HCEC 1CT (cell line): ENCODE measurements at places on chromosomes 11 and 22.

DNA sequence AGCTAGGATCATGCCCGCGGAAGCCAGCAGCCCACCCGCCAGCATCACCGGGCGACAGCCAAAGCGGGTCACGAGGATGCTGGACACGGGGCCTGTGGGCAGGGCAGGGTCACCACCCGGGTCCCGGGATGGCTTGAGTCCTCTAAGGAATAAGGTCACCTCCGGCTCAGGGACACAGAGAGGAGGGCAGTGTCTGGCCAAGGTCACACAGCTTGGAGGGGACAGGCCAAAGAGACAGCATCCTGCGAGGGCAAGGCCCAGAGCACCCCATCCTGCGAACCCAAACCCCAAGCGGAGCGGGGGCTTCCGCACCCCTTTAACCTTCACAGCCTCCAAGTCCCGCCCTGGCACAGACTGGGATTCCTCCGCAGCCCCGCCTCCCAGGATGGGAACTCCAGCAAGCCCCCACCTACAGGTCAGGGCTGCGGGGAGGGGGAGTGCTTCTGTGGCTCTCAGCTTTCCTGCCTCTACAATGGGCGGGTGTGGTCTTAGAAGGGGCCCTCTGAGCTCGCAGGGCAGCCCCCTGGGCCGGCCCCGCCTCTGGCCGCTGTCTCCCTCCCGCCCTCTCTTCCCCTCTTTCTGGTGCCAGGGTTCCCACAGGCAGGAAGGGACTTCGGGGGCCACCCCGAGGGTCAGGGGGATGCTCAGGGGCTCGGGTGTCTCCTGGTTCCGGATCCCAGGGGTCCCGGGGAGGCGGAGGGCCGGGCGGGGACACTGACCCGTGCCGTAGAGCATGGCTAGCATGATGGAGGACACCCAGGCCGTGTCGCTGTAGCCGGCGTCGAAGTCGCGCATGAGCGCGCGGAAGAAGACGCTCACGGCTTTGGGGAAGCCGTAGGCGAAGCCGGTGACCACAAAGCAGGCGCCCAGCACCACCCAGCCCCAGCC is 1.8 kb downstream of the SLC16A8 start:
- no peak for DNase-seq

- no peak for DNase-seq
These were observed 18.2 kb upstream of the WDR74 start for GRCh38 chr11:62857541-62857982.

GRCh38 chr11:48008951-48009270 is 28.6 kb downstream of the PTPRJ start:
- DNase-seq = no peak

DNA sequence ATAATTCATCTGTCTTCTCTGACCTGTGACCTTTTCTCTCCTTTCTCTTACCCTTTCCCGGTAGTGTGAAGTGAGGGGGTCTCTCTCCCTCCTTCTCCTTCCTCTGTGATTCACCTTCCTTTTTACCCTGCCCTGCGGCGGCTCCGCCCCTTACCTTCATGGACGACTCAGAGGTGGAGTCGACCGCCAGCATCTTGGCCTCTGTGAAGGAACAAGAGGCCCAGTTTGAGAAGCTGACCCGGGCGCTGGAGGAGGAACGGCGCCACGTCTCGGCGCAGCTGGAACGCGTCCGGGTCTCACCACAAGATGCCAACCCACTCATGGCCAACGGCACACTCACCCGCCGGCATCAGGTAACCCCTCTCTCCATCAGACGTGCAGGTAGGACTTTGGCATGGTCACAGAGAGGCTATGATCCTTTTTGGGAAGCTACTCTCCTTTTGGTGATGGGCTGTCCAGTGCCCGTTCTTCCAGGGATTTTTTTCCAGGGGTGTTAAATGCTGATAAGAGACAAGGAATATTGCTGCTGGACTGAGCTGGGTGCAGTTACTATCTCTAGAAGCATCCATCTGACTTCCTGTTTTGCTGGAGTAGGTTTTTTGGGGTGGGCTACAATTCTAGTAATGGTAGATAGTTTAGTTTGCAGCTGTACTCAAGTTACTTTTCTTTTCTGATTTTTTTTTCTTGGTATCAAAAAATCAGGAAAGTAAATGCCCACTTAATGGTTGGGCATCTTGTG is 29.9 kb downstream of the CTNND1 start:
- no peak for DNase-seq

- DNase-seq = no peak
These were observed 4.9 kb upstream of the SCN3B start for GRCh38 chr11:123659311-123659710.

GRCh38 chr11:65219930-65220213 is 38.1 kb downstream of the CAPN1 start:
- DNase-seq = peak; percentile 18

- DNase-seq = peak; percentile 20
These were observed 2.4 kb upstream of the WNT11 start for GRCh38 chr11:76208438-76209374.

DNA sequence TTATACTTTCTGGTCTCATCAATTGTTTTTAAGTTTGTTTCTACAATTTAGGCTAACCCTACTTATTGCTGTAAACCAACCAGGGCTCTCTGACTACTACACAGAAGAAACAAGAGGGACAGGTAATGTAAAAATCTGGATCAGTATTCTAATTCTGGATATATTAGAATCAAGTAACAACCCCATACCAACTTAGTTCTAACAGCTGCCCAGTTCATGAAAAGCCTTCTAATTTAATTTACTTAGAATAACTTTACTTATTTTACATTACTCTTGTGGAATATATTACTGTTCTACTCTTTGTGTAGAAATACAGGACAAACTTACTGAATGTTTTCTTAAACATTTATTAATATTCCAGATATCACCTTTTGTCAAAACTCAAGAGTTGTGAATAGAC is 45.5 kb upstream of the DBX1 start:
- no peak for DNase-seq

- no peak for DNase-seq
These were observed 1.9 kb downstream of the CEP57 start for GRCh38 chr11:95792200-95792599.

GRCh38 chr11:127925475-127925874 is 661.9 kb downstream of the ETS1 start:
- peak; percentile 76 for DNase-seq

DNA sequence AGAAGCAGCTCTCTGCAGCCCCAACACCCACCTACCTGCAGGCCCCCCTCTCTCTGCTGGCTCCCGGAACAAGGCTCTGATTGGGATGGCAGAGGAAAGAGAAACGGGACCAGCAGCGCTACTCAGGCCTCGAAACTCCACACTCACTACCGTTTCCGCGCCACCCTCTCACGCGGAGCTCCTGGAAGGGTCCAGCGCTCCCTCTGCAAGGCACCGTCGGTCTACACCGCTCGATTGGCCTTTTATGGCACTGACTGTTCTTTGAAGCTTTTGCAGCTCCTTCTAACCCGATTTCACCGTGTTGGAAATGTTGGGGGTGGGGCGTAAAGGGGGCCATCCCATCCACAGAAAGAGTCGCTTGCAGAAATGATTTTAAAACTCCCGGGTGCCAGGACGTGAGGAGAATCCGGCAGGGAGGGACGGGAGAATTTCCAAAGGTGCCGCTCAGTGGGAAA is 323 bp upstream of the PANX1 start:
- no peak for DNase-seq

DNA sequence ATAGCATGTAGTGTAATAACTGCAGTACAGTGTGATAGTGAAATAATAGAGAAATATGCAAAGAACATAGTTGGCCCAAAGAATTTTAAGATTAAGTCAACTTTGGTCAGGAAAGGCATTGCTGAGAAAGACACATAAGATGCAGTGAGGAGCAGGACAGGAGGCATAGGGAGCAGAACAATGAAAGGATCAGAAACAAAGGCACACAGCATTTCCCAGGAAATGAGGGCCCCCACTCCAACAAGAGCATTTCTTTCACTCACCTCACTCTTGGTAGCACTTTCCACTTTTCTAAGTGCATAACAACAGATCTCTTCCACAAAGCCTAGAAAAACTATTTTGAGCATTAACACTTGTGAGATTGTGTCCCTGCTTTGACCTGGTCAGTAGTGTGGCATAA is 238.4 kb upstream of the FAT3 start:
- DNase-seq = no peak

GRCh38 chr11:121741761-121742361 is 289.1 kb upstream of the SORL1-AS1 start:
- no peak for DNase-seq

DNA sequence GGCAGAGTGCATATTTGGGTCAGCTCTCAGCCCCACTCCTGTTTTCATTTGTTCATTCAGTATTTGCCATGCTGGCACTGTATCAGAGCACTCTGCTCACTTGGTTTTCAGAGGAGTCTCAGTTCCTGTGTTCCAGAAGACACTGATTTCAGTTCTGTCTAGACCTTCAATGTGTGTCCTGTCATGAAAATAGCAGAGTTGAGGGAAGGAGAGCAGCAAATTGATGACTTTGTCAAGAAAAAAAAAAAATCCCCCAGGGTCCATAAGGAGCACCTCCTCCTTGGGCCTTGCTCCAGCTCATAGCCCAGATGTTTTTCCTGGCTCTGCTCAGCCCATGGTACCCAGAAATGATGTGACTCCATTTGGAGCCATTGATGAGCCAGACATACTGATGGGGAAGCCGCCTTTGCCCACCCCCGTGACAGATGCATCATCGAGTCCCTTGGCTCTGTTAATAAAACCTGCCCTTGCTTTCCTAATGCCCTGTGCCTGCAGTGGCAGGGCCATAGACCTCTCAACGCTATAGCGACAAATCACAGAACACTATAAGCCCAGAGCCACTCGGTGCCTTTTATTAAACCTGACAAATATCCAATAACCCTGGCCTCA is 107.0 kb downstream of the PKNOX2 start:
- no peak for DNase-seq

DNA sequence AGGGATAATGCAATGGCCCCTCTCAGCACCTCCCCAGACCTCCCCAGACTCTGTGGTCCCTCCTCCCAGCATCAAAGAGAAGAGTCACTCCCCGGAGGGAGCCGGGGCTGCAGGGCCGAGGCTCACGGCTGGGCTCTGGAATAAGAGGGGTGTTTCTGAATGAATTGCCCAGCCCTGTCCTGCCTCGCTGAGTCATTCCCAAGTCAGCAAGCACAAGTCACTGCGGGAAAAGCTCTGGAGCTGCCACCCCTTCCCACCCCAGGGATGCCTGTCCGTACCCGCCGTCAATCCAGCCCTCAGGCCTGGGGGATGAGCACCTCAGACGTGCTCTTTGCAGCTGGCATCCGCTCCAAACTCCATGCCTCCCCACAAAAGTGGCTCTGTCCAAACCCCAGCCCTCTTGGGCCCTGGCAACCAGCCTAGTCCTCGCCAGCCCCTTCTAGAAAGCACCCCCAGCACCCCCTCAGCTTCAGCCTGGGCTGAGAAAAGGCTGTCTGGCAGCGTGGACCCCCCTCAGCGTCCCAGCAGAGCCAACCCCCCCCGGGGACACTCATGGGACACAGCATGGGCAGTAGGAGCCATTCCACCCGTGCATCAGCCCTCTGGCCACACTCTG is 22.7 kb downstream of the CELSR1 start:
- DNase-seq = peak; percentile 36

GRCh38 chr22:38352436-38352835 is 35.2 kb upstream of the CSNK1E start:
- no peak for DNase-seq

GRCh38 chr22:43440104-43440387 is 28.2 kb downstream of the MPPED1 start:
- DNase-seq = no peak

DNA sequence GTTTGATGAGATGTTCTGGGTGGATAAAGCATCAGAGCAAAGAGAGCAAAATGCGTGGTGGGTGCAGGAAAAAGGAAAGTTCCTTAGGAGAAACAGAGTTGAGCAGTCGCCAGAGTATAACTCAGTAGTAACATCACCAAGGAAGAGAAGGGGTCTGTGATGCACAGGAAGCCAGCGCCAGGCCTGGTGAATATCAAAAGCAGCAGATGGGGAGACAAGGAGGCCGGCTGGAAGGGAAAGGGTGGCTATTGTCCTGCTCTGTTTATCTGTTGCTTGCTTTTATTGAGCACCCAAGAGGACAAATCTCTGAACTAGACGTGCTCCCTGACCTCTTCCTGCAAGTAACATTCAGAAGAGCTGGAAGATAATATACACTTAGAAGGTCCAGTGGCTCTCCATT is 52.7 kb upstream of the GRAMD1B start:
- no peak for DNase-seq

GRCh38 chr22:17655289-17655688 is 16.7 kb downstream of the BCL2L13 start:
- no peak for DNase-seq

DNA sequence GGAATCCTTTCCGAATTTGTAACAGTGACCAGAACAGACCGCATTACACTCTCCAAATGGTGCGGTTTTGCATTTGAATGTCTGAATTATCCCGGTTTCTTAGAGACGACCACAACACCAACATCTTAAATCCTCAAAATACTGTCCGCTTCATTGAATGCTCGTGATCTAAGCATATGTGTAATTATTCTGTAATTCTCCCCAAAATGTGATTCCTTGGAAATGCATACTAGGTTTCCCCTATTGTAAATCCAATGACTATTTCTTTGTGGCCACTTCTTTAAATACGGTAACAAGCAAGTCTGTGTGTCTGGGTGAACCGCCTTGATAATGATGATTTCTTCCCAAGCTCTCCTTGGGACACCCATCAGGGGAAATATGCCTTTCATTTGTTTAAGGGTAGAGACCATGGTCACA is 87.3 kb upstream of the DBX1 start:
- no peak for DNase-seq

- DNase-seq = no peak
These were observed 363.5 kb downstream of the BUD13 start for GRCh38 chr11:116409238-116409637.
